Suppressor macrophage (primary cell): ENCODE measurements at places on chromosomes 5 and 9.

- no peak for DNase-seq
Measured at GRCh38 chr9:130219661-130220096, 45.9 kb upstream of the HMCN2 start.

GRCh38 chr9:130927995-130928900, 10.8 kb downstream of the FIBCD1 start:
- DNase-seq = no peak

GRCh38 chr5:158207733-158208132, 348.8 kb upstream of the CLINT1 start:
- no peak for DNase-seq

- DNase-seq = no peak
Measured at GRCh38 chr5:4929092-4929655, 211.0 kb upstream of the ADAMTS16 start.

DNA sequence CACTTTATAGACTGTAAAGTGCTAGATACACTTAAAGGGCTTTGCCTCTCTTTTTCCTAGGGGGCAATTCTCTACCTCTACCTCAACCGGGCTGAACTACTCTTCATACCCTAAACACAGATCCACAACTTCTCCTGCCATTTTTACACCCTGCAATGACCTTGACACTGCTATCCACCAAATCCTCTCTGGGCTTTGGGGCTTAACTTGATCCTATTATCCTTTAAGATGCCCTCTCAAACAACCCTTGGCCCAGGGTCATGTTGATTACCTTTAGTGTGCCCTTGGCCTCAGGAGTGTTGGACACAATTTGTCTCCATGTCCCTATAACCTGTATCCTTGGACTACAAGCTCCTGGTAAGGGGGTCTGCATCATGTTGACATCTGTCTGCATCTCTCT, 19.5 kb downstream of the ANXA6 start:
- no peak for DNase-seq

- DNase-seq = no peak
Measured at GRCh38 chr9:12516573-12516972, 176.6 kb upstream of the TYRP1 start.

GRCh38 chr5:33611877-33612276, 171.1 kb downstream of the TARS1 start:
- no peak for DNase-seq

GRCh38 chr5:56617998-56618397, 197.4 kb upstream of the MAP3K1 start:
- DNase-seq = no peak

- DNase-seq = peak; percentile 27
Measured at GRCh38 chr9:96450613-96451528, 902 bp downstream of the HABP4 start.
